ENCODE measurements at places on chromosomes 12 and 14. TPM values are rescaled to one million over a fixed set of nuclear protein-coding genes. Genes with fewer than 3 reads are reported as not detected.

Gene KRT80
- total RNA-seq: not detected

Gene CIROP
- not detected for total RNA-seq

Gene CLEC9A
- not detected for total RNA-seq

Gene KRT85
- total RNA-seq: not detected

Gene SERPINA4
- total RNA-seq: not detected

Gene MSI1
- total RNA-seq: not detected

Gene P2RX7
- total RNA-seq: 10.4 TPM

Gene SLC7A7
- 0.55 TPM for total RNA-seq

Gene NRIP2
- not detected for total RNA-seq

Gene TRIM9
- 0.16 TPM for total RNA-seq

Gene RAD9B
- 0.62 TPM for total RNA-seq

- no peak for DNase-seq
Measured at GRCh38 chr12:84738481-84738972, 174.1 kb downstream of the SLC6A15 start.

DNA sequence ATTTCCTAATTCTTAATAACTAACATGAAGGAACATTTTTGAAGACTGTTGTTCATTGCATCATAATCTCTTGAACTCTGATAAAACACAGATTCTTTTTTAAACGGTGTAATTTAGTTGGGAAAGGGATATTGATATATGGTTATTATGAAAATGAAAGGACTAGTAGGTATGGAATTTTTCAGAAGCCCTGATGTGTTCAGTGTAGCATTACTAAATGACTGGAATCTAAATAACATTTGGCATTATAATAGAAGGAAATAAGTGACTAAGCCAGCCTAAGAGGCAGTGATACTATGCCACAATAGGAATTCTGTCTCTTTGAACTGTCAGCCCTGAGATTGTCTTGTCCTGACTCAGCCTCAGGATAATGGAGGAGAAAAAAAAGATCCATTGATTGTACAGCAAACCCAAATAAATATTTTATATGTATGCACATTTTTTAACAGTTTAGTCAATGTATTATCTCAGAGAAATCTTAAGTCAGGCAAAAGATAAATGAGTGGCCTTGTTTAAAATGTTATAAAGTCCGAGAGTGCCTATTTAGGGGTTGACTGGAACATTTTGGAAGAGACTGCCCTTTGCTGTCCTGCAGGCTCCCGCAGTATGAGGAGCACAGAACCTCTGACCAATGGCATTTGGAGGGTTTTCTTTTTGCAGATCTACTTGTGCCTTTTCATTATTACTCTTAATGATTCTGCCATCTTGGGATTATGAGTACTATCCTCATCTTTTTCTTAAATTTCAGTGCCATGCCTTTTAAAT is 271.2 kb downstream of the EGLN3 start:
- DNase-seq: no peak

DNA sequence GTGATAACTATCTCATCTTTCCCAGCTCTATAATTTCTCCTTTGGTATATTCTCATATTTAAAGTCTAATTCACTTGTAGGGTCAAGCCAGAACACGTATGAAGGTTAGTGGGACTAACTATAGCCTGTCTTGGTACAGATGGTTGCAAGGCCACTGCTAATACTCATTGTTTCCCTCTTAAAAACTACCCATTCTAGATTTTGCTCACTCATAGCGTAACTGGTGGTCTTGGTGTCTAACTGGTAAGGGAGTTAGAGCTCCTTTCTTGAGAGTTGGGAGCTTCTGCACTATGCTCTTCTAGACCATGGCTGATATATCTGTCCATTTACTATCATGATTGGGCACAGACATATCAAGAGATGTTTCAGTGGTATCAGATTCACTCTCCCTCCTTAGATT is 8.8 kb downstream of the MGP start:
- DNase-seq: no peak

DNA sequence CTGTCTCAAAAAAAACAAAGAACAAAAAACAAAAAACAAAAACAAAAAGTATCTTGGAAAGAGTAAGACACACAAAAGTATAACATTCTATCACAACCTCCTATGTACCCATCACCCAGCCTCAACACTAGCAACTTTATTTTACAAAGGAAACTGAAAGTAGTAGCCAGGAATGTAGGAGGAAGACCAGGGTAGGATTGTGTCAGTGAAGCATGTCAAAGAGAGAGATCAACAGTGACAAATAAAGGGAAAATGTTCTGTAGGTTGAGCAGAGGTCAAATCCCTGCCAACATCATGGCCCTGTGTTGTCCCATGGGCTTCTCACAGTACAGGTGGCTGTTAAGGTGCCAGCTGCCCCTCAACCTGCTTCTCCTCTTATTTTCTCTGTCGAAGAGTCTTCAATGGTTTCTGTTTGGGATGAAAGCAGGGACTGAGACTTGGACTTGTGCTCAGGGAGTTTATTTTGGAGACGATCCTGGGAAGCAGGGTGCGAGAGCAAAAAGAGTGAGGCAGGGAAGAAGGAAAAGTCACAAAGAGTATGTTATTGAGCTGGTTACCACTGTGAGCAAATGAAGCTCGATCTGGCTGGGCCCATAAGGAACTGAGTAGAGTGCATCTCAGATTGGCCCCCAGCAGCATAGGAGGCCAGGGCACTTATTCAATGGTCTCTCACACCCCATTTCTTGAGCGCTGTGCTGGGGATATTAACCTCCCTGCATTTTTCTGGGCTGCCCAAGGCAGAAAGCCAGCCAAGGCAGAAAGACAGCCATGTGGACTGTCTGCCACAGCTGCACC is 29.4 kb upstream of the CTDSP2 start:
- DNase-seq: no peak

DNA sequence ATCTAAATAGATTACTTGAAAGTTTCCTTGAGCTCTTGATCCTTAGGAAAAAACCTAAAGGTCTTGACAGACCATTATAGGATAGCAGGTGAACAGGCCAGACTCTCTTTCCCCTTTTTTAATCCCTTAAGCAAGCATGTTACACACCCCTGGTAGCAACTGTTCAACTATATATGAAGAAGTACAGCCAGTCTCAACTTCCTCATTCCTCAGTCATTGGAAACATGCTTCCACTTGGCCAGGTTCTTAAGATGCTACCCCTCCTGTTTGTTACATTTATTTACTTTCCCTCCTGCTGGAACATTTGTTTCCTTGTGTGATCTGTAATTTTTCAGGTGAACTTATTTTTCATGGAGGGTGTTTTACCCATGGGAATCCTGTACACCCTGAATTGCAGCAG is 124.1 kb downstream of the ARMH4 start:
- no peak for DNase-seq

DNA sequence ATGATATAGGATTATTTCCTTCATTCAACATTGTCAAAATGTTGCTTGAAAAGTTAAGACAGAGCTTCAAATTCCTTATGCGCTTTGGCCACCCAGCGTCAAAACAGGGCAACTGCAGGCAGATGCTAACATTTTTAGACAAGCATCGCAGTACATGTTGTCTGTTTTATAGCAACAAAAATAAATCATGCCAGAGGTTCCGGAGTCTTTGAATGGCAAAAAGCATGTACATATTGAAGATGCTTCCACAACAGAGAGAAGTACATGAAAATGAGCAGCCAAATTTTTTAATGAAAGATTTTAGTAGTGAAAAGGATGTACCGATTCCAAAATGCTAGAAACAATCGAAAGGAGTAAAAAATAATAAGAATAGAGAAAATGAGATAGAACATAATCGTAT is 49.8 kb upstream of the USP15 start:
- DNase-seq: no peak

DNA sequence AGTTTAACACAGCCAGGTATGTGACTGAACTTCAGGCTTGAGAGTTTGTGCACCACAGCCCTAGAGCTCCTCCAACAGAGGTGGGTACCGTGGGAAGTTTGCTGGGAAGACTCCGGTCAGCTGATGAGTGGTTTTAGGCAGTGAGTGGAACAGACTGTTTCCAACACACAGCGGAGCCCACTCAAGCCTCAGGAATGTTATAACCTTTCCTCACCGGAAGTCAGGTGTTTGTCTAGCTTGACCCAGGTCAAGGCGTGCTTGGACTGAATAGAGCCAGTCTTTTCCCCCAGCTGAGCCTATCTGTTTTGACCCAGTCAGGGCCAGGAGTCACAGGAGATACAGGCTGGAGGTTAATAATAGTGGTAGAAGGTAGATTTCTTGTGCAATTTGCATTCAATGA is 138.4 kb upstream of the PARP11 start:
- no peak for DNase-seq

DNA sequence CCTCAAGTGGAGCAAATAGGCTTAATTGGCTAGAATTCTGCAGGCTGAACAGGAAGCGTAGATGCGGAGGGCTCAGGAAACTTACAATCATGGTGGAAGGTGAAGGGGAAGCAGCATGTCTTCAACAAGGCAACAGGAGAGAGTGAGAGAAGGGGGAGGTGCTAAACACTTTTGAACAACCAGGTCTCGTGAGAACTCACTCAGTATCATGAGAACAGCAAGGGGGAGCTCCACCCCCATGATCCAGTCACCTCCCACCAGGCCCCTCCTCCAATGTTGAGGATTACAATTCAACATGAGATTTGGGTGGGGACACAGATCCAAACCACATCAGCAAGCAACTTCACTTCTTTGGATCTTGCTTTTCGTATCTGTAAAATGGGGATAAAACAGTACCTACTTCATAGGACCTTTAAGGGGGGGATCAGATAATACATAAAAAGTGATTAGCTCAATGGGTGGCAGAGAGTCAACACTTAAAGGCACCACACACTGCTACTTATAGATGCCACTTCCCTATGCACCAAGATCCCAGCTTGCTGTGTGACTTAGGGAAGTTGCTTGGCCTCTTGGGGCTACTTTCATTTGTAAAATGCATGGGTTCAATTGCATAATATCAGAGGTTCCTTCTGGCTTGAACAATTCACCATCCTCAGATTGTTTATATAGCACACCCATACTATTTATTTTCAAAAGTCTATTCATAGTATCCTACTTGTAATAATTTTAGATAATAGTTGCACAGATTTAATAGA is 184.8 kb upstream of the RPH3A start:
- DNase-seq: no peak

GRCh38 chr14:100571837-100572236 is 15.4 kb downstream of the BEGAIN start:
- no peak for DNase-seq

DNA sequence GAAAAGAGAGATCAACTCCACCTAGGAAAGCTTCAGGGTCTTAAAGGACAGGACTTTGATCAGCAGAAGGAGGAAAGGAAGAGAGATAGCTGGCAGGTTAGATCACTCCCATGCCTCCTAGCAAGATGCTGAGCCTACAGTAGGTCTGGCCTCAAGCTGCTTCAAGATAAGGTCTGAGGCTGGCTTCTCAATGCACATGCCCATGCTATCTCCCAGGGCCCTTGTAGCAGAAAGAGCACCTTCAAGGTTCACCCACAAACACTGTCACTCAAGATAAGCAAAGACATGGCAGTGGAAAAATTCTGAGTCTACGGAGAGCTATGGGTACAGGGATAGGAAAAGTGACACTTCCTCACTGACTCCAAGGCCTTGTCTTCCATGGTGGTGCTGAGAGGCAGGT is 14.3 kb downstream of the REM2 start:
- DNase-seq: no peak

DNA sequence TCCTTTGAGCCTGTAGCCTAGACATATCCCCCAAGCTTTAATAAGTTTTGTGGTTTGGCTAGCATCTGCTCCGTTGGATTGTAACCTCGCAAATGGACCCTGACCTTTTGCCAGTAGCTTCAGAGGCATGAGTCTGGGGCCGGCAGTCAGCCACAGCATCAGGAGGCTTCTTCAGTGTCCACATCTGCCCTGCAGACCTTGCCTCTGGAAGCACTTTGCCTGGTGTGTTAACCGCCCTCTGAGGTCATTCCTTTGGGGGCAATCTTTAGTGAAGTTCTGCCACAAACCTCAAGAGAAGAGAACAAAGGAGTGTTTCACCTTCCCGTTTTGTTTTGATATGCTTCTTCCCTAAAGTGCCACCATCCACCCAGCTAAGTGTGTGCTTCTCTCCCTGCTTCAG is 71.4 kb downstream of the GNS start:
- DNase-seq: no peak

DNA sequence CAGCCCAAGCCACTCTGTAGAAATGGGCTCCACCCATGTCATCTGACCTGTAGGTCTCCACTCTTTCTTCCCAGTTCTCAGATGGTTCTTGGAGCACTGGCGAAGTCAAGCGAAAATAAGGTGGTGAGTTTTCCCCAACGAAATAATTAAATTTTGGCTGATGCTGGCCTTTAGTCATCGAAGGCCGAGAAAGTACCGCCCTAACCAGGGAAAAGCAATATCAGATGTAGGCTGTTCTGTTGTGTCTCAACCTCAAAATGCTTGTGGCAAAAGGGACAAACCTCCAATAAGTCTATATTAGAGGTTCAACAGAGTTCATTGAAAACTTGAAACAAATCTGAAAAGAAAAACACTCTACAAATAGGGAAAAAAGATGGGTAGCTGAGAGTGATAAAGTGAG is 48.6 kb upstream of the BCAT1 start:
- no peak for DNase-seq

DNA sequence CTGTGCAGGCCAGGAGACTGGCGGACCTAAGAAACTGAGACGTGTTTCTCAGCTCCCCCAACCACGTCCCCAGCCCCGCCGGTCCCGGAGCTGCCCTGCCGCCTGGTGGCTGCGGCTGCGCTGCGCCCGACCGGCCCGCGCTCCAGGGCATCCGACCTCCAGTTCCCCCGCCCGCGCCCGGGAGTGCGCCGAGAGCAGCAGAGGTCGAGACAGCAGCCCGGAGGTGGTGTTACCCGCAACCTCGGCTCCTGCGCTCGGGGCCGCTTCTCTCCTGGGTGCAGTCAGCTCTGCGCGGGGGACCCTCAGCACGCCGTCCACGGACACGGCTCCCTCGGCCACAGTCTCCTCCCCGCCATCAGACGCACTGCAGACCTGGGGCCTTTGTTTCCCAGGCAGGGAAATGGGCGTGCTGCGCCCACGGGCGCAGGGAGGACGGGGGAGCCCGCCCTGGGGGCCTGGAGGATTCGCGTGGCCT is 21.6 kb upstream of the GPR132 start:
- DNase-seq: peak; percentile 71

DNA sequence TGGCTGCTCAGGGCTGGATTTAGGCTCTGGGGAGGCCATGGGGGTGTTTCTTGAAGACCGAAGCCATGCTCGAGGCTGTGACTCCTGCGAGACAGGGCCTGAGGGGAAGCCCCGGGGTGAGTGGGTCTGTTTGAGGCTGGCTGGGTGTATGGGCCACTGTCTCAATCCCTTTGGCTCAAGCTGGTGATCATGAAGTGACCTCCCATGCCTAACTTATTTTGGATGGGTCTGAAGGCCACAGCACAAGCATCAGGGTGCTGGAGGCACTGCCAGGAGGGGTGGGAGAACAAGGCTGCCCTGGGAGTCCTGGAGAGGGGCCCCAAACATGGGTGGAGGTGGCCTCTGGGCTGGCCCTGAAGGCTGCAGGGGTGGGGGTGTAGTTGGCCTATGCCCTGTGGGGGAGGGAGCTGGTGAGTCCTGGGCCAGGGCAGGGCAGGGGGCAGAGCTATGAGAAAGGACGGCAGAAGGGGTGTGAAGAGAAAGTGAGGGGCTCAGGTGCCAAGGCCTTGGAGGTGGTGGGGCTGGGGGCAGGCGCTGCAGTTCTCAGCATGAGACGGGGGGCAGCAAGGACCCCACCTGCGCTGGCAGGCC is 100.9 kb downstream of the KIF26A start:
- no peak for DNase-seq

GRCh38 chr14:67357186-67357968 is 2.2 kb downstream of the ATP6V1D start:
- no peak for DNase-seq

- DNase-seq: no peak
Measured at GRCh38 chr14:90450667-90451066, 53.8 kb downstream of the CALM1 start.

- no peak for DNase-seq
Measured at GRCh38 chr12:96212456-96213375, 18.5 kb downstream of the ELK3 start.
